ENCODE measurements at places on chromosomes 1 and 21.

GRCh38 chr1:45403298-45403697, 63.1 kb upstream of the MUTYH start:
- DNase-seq = no peak

- no peak for DNase-seq
These were observed 43.9 kb downstream of the DSCAM start for GRCh38 chr21:40803101-40803500.

DNA sequence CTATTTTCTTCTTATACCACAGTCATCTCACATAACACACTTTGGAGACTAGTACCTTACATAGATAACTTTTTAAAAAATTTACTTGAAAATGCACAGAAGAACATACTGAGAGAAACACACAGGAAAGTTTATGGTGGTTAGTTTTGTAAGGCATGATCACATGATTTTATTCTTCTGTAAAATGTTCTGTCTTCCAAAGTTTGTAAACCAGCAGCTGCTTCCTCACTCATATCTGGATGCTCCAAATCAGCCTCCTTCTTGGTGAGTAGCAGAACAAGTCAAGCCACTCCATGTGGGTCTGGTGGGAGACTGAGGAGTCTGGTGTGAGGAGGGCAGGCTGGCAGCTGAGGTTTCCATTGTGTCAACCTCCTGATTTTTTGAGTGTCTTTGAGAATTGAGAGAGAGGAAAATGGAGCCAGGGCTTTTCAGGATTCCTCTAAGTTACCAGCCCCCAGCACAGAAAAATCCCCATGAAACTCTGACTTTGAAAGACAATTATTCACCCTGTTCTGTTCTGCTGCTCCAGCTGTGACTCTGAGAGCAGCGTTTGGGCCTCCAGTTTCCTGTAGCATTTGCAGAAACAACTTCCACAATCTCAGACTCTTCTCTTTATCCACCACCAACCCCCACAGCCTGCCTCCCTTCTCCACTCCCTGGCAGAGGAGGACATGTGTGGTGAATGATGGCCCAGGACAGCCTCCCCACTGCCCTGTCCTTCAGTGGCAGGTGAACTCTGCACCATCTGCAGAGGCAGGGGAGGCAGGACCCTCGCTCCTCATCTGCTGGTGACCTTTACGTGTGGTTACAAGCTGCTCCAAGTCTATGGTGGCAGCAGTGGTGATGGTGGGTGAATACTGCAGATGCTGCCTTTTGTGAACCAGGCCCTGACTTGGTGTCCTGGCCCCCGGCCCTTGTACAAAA, 82.3 kb downstream of the FCRL5 start:
- no peak for DNase-seq

GRCh38 chr1:44688760-44689446, 14.4 kb downstream of the ARMH1 start:
- DNase-seq = no peak

DNA sequence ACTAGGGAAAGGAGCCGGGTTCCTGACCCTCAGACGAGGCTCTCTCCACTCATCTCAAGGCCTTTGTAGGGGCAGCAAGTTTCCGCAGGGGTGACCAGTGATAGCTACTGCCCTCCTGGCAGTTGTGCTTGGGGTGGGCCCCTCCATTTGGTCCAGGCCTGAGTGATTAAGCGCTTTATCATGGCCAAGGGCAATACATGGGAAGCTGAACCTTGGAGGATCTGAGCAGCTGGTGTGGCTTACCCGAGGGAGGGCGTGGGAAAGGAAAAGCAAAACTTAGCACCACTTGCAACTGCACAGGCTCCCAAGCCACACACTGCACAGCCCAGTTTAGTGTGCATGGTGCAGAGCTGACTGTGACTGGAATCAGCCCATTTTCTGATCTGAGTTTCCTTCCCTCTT, 47.8 kb downstream of the GADD45A start:
- DNase-seq = no peak

DNA sequence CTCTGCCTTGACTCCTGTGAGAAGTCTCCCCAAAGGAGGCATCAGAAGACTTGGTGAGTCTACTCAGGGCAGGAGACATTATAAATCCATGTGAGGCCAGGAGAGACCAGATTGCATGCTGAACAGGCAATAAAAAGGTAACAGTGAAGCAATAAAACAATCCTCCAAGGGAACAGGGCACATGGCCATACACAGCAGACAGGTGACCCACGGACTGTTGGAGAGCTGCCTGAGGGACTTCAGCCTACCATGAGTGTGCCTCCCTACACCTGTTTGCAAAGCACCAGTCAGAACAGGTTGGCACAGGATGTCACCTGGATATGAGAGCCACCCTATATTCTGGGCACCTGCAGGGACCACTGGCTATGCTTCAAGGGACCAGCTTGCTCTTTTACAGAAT, 67.6 kb downstream of the MAB21L3 start:
- DNase-seq = no peak
